ENCODE measurements at places on chromosomes 13 and 19. TPM values are rescaled to one million over a fixed set of nuclear protein-coding genes. Genes with fewer than 3 reads are reported as not detected.

Gene FGF21
- not detected for total RNA-seq

Gene IGFL3
- not detected for total RNA-seq

Gene MEGF8
- 72.2 TPM for total RNA-seq

Gene CCL25
- total RNA-seq: not detected

Gene MISP
- total RNA-seq: 0.10 TPM

Gene MYO1F
- total RNA-seq: 0.13 TPM

Gene KASH5
- not detected for total RNA-seq

Gene SLC25A41
- 0.07 TPM for total RNA-seq

Gene BICRA
- 6.0 TPM for total RNA-seq

Gene CPT1C
- 24.3 TPM for total RNA-seq

Gene ZNF730
- 0.26 TPM for total RNA-seq

Gene KLK14
- not detected for total RNA-seq

Gene PCDH9
- total RNA-seq: 3.8 TPM

Gene ZNF784
- 5.1 TPM for total RNA-seq

Gene WDR87
- not detected for total RNA-seq

Gene DAND5
- total RNA-seq: 0.13 TPM

Gene RASGRP4
- total RNA-seq: not detected

Gene CRLF1
- 68.1 TPM for total RNA-seq

Gene WDR83
- 8.8 TPM for total RNA-seq

Gene MBD3L3
- not detected for total RNA-seq

Gene CYP4F22
- total RNA-seq: not detected

Gene PPAN
- 50.3 TPM for total RNA-seq

Gene SIGLEC7
- not detected for total RNA-seq

Gene RGL3
- total RNA-seq: 4.8 TPM

Gene TIMM50
- total RNA-seq: 52.6 TPM

Gene LHB
- not detected for total RNA-seq

Gene NALCN
- total RNA-seq: 16.3 TPM

Gene PIN1
- total RNA-seq: 95.7 TPM

Gene TMEM143
- 7.3 TPM for total RNA-seq

Gene ZNF627
- total RNA-seq: 16.5 TPM

Gene NUP58
- 54.7 TPM for total RNA-seq

Data from smooth muscle cell of the pulmonary artery (primary cell).